ENCODE measurements at places on chromosomes 6 and 20.

GRCh38 chr6:111427341-111428116 is 55.5 kb downstream of the REV3L start:
- no peak for DNase-seq

DNA sequence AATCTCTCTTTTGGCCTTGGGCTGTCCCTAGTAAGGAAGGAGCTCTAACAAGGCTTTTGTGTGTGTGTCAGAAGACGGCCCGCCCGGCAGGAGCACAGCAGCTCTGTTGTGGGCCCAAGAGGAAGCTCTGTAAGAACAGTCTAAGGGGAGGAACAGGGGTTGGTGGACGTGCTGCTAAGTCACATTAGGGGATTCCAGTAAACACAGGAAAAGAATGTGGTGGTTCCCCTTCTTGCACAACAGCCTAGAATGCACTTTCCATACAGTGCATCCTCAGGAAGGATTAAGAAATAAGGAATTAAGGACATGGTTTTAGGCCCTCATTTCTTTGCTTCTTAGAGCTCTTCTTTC is 114.5 kb downstream of the RNF144B start:
- peak; percentile 35 for DNase-seq

DNA sequence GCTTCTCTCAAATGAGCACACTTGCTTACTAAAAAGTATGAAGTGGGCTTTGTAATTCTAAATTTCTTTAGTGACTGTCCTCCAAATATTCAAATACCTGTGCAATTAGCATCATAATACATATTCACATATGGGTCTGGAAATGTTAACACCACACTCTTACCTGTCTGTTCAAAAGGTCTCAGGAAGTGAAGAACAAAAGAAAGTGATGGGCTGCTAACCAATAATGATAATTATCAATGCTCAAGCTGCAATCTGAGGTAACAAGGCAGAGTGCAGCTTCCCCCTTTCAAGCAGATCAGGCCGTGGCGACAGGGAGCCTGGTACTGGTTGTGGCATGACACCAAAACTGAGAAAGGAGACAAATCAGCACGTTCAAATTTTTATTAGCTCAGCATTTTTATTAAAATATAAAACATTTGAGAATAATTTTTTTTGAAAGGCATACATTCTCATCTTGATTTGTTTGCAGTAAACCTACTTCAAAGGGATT is 1044.7 kb upstream of the EPHA7 start:
- DNase-seq, result no peak

- no peak for DNase-seq
These were observed 51.9 kb upstream of the ZNF217 start for GRCh38 chr20:53645582-53645897.

DNA sequence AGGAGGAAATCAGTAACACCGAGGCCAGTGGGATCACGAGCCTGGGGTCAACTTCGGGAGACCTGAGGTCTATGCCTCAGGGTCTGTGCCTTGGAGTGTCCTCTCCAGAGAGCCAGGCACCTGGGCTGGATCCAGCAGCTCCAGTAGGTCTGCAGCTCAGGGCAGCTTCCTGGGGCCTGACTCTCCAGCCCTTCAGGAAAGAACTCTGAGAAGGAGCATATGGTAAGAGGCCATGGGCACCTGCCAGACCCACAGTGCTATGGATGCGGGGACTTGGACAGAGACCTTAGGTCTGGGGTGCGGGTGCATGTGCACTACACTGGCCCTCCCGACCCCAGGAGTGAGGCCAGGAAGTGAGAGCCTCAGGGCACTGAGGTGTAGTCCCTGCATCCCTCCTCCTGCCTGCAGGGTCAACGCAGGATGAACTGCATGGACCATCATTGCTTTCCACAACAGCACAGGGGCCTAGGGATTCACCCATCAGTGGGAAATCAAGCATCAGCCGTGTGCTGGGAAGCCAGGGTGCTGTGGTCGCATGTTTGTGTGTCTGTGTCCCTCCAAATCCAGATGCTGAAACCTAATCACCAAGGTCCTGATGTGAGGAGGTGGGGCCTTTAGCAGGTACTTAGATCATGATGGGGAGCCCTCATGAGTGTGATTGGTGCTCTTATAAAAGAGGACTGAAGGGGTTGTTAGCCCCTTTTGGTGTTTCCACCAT is 210.9 kb upstream of the CST7 start:
- DNase-seq, result no peak

DNA sequence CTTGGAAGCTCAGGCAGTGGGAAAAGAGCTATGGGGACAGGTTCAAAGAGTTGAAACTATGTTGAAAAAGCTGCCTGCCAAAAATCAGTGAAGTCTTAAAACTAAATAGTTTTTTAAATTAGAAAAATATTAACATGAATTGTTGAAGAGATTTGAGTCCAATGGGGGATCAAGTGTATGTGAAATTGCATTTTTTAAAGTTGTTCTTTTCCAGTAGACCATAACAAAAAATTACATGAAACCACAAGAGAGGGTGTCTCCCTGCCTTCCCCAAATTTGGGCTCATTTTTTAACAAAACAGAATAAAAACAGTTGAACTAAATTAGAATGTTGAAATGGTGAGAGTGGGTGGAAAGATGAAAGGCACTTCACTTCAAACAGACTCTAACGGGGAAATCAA is 31.5 kb upstream of the COL10A1 start:
- no peak for DNase-seq

DNA sequence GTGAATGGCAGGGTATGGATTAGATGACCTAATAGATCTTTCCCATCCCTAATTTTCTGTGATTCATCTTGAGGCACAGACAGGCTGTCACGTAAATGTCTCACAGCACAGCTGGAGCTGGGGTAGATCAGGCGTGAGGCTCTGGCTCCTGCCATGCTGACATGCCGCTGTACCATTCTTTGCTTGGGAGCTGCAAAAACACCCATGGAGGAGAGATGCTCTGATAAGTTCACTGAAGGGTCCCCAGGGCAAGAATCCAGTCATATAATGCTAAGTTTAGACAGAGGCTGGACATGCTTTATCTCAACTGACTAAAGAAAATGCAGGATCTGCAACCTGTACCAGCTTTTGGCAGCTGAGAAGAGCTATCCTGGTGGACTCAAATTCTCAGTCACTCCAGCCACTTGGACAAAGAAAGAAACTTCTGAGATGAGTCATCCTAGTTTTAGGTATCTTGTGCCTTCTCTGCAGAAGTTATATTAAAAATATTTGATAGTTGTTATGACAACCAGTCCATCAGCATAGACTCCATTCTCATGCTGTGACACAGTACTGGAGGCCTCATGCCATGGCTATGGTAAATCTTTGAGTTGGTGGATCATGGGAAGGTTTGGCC is 185.1 kb upstream of the RAB32 start:
- DNase-seq, result no peak

GRCh38 chr6:64602993-64603392 is 967.4 kb downstream of the PHF3 start:
- DNase-seq, result no peak

- DNase-seq, result peak; percentile 86
These were observed 148.5 kb downstream of the LY86 start for GRCh38 chr6:6736791-6737654.

DNA sequence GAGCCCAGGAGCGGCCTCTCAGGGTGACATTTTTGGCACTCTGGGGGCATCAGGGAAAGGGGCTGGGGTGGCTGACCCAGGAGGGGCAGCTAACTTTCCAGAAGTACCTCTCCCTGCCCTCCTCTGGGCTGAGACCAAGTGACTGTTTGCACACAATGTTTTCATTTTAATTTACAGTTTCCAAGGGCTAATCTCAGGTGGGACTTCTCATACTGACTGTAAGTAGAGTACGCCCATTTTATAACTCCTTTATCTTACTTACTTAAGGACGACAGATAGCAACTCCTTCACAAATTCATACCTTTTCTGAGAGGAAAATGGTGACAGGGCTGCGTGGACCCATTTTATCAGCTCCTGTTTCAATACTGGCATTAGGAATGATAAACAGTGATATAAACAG is 172.9 kb upstream of the EXOC2 start:
- no peak for DNase-seq

- DNase-seq, result no peak
These were observed 111.8 kb downstream of the TBXT start for GRCh38 chr6:166055801-166056200.

DNA sequence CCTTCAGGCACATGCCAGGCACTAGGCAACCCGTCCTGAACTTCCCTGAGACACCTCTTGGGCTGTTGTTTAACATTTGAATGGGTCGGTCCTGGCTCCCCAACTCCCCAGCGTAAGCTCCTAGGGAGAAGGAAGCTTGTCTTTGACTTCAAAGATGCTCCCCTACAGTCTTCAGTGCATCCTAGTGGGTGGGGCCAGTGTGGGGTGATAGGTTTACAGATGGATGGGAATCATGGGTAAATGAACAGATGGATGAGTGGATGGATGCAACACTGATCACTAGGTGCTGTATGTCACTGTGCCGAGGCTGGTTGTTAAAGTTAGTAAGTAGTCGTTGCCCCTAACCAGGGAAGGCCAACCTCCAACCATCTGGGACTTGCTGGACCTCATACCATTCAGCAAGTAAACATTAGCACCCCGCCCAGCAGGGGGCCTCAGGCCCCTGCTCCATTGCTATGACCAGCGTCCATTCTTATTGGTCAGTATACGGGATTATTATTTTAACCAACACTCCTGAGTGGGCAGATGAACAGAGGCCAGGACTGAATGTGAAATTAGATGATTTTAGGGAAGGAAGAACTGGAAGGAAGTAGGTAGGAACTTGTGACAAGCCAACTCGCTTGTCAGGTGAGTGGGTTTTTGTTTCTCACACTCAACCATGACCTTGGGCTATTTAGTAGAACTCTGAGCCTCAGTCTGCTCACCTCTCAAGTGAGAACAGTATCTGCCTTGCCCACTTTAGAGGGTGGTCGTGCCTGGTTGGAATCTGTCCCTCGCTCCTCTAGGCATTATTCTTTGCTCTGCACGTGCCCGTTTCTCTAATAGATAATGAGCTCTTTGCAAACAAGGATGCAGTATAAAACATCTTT is 82.9 kb upstream of the FOXP4 start:
- DNase-seq, result peak; percentile 65

DNA sequence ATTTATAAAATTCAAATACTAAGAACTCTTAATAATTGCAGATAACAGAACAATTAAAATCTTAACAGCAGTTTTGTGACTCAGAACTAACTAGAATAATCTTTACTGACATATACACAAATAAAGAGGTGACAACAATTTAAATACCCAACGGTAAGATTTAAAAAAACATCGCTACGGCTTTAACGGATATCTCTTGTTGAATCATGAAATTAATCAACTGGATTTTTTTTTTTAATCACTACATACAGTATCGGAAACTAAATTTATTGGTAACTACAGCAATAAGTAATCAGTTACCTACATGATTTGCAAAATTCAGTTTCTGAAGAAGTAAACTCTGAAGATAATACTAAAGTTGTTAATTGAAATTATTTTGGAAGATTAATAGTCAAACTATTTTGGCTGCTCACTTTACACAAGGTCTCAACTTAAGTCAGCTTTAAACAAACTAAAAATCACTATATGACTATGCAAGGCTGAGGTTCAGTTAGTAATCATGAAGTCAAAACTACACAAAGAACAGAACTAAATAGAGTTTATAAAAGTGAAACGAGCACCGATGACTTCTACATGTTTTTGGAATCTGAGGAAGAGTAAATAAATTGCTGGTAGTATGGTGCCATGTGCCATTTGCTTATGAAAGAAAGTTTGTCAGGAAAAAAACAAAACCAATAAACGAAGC is 128.8 kb downstream of the HUS1B start:
- no peak for DNase-seq

DNA sequence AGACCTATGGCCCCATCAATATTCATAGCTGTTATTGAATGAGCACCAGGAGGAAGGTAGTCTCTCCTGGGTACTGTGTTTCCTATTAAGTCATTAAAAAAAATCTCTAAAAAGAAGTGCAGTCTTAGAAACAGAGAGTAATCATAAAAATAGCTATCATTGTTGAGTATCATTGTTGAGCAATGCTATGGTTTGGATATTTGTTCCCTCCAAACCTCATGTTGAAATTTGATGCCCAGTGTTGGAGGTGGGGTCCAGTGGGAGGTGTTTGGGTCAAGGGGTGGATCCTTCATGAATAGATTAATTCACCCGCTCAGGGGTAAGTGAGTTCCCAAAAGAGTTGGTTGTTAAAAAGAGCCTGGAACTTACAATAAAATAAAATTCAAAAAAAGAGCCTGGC is 88.1 kb upstream of the IYD start:
- no peak for DNase-seq

GRCh38 chr20:1185316-1185741 is 548 bp upstream of the TMEM74B start:
- no peak for DNase-seq

DNA sequence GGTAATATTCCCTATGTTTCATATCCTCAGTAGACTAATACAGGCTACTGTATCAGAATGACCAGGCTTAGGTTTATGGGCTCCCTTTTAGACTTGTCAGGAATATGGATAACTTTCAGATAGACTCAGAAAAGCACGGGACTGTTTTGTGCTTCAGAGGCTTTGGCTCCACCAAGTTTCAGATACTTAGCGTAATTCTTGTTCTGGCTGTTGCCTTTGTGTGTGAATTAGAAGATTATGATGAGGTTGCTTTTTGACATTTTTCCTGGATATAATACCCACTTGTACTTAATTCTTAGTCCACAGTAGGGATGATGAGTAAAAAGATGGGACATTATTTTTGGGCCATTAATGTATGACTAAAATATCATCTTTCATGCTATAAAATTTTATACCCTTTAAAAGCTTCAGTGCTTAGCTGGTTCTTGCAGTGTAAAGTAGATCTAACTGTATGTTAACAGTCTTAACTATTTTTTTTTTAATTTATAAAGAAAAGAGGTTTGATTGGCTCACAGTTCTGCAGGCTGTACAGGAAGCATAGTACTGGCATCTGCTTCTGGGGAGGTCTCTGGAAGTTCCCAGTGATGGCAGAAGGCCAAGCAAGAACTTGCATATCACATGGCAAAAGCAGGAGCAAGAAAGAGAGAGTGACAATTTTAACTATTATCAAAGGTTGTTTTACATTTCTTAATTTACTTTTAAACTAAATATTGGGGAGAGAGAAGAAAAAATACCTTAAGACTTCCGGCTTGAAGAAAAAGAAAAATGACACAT is 120.7 kb downstream of the ZFAND3 start:
- DNase-seq, result peak; percentile 41

- no peak for DNase-seq
These were observed 575 bp downstream of the SLC44A4 start for GRCh38 chr6:31878222-31878621.

DNA sequence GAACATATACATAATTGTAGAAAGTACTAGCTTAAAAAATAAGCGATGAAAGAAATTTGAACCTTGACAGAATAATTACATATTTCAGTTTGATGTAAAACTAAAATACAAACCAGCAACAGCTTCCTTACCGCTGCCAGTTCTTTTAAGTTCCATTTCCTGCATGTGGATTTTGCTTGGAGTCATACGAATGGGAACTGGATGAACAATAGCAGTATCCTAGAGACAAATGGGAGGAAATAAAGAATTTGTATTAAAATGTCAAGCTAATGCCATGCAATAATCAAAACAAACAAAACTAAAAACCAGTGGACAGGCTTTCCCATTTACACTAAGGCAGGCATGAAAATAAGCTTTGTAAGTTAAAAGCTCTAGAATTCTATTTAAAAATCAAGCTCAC is 67.1 kb downstream of the REPS1 start:
- no peak for DNase-seq

- DNase-seq, result no peak
These were observed 43.0 kb downstream of the TPD52L1 start for GRCh38 chr6:125196613-125197012.
